ENCODE measurements at places on chromosomes 13 and 19.

DNA sequence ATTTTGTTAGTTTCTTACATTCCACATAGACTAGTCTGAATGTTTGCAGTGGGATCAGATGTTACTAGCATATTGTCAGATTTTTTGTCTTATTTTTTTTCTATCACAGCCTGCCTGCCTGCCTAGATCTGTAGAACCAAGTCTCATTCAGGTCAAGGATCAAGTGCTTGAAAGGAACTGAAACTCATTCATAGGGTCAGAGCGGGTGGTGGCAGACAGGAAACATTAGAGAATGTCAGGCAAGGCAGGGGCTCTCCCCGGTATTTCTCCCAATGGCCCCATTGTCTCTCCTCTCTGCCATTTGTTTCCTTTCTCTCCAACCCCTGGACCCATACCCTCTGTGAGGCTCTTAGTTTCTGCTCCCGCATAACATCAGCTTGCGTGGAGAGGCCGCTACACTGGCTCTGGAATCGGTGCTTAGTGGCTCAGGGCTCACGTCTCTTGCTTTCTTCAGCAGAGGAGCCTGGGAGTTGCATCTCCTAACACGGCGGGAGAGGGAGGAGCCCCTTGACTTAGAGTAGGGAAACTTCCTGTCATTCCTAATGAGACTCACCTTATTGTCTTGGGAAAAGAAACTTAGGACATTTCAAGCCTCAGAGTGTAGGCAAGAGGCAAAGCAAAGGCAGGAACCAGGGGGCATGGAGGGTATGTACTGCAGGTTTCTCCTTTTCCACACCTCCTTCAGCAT lies 35.6 kb upstream of the SPATA13 start:
- DNase-seq, result no peak

DNA sequence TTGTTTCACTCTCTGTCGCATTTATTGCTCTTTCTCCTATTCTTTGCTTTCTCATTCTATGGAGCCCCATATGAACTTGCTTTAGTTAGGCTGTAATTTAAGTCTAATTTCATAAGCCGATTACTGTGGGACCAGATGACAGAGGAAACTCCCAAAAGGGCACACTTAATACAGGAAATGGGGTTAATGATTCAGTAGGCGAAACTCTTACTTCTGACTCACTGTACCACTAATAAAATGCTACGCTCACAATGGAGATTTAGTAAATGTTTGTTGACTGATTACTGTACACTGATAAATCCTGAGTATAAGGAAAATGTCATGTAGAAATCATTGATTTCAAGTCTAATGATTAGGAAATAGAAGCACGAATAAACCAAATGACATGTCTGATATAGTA lies 276.4 kb downstream of the KLF5 start:
- DNase-seq, result no peak

DNA sequence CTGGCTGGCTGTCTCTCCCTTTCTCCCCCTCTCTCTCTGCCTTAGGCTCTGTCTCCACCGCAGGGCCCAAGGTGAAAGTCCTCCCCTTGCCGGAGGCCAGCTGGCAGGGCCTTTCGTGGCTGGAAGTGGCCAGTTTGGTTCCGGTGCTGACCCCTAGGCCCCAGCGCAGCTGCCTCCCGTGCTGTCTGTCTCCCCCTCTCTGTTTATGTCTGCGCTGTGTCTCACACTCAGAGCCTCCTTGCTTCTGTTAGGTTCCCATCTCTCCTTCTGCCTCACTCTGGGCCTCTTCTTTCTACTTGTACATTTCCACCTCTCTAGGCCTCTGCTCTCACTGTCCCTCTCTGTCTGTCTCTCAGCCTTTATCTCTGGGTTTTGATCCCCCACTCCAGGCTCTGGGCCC lies 13.1 kb downstream of the CCDC97 start:
- DNase-seq, result no peak

DNA sequence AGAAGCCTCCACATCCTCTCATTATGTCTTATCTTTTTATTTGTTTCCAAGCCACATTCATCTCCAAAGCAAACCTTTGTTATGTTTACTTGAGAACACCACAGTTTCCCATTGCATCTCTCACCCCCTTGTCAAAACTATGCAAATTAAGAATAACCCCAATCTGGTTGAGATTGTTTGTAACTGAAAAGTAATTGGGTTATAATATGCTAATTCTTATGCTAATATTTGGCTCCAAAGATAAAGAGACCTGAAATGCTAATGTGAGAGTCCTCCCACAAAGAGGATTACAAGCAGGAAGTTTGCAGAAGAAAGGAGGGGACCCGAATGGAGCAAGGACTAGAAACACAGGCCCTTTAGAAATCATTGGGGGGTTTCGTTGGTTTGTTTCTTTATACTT lies 92.9 kb upstream of the UBL3 start:
- DNase-seq, result no peak

GRCh38 chr13:33953203-33953602 lies 135.3 kb downstream of the RFC3 start:
- DNase-seq, result no peak

DNA sequence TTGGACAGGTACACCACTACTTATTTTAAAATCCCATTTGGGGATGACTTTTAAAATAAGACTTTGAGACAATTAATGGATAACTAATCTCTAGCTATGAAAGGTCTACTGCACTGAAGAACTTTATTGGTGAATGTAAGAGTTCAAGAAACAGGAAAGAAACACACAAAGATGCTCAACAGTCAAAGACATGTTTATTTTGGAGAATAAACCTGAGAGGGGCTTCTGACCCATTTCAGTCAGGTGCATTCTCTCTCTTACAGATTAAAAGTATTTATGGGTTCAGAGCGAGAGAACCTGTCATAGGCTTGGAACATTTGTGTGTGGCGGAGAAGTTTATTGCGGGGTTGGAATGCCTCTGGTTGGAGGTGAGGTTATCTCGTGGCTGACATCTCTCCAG lies 94.3 kb upstream of the USP29 start:
- DNase-seq, result no peak

DNA sequence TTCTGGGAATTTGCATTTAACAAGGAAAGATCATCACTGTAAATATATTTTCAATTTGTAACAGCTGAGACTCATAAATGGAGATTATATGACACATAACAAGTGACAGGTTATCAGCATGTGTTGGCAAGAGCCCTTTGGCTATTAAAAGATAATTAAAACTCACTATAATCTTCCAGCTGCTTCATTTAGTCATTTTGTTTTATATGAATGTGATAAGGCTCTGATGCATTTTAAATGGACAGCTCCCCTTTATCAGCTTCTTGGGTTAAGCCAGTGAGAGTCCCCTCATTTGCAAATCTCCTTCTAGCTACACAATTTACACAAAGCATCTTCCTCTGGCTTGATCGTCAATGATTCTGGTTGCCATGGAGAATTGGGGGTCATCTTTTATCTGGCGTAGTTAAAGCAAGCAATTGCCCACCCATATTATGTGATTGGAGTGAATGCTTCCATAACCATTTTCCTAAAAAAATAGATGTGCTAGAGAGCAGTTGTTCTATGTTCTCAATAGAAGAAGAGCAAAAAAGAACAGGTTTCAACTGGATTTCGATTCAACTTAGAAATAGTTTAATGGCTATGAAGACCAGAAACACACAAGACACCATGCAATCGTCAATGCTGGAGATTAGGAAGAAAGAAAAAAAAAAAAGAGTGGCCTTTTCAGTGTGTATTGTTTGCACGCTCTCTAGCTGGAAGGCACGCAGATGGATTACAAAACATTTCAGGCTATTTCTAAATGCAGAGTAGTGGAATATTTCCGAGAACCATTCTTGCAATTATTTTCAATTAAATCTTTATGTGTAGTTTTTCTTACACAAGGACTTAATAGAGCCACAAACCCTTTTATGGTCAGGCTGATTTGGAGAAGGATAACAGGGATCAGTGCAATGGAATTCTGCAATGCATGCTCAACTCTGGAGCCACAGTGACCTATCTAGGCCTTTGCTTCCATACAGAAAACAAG lies 27.4 kb downstream of the STARD13 start:
- DNase-seq, result no peak
